ENCODE measurements at places on chromosomes 5 and 9.
A peak's percentile ranks its signal among the peaks of the same experiment; 100 is the strongest.

DNA sequence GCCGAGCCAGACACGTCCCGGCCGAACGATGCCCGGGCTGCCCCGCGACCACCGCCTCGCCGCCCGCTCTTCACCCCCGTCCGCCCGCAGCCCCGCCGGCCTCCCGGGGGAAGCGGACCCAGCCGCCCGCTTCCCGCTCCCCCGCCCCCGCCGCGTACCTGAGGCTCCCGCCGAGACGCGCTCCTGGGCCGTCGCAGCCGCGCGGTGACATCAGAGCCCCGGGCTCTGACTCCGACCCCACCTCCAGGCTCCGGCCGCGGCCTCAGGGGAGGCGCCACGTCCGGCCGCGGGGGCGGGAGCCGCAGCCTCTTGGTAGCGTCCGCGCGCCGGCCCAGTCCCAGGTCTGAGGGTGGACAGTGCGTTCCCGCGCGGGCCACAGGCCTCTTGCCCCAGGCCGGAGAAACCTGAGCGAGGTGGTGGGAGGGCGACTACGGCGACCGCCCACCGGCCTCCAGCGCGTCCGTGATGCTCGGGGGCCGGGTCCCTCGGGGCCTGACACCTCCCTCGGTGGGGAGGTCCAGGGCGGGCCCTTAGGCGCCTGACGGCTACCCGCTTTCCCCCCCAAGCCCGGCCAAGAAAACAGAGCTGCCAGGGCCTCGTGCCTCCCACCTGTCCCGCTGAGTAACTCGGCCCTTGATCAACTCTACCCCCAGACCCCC is at the start of gene SHROOM1:
TSS of gene SHROOM1 (minus strand) at position 212 of the 659 bp plus-strand sequence. CDS start 4,507 bp downstream, outside the sequence.
- peak; percentile 78 for DNase-seq

- DNase-seq: no peak
Measured at GRCh38 chr5:127997201-127997704, 86.3 kb upstream of the SLC12A2 start.

DNA sequence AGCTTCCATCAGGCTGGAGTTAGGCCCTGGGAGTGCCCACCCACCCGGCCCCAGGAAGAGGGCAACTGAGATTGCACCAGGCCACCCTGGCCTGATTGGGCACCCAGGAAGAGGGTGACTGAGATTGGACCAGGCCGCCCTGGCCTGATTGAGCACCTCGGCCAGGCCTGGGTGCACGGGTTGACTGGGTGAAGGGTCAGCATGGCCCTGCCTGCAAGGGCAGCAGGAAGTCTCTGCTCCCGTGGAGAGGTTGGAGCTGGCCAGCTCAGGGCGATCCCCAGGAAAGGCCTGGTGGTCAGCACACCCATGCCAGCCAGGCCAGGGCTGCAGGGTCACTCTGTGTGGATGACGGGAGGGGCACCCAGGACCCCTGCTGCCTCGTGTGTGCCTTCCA is 11.8 kb downstream of the ADAMTSL2 start:
- DNase-seq: no peak

GRCh38 chr5:134178096-134178419 is 1.3 kb upstream of the SKP1 start:
- DNase-seq: no peak

DNA sequence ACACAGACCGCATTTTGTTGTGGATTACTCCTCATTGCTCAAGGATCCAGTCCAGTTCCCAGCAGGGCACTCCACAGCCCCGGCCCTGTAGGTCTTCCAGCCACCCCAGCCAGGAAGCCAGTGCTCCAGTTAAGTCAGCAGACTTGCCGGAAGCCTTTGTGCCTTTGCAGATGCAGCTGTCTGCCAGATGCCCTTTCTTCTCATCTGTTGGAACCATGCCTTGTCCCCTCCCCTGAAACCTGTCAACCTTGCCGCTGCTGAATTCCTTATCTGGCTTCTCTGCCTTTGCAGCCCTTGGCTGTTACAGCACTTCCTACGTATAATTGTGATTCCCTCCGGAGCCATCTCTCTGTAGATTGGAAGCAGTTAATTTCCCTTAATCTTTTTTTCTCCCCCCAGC is 28.4 kb downstream of the PSAT1 start:
- DNase-seq: peak; percentile 40

DNA sequence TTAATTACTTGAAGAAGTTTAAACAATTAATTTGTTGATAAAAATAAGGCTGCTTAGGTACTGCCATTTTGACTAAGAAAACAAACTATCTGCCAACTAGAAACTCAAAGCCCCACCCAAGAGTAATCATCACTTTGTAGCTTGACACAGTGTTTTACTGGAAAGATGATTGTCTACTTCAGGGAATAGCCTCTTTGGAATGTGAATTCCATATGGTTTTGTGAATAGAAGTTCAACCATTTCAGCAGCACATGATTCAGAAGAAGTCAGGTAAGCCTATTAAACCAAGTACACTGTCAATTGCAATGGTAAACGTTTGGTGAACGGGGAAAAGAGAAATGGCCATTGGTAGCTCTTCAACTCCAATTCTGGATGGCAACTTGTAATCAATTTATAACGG is 55.2 kb downstream of the PLK2 start:
- no peak for DNase-seq

- peak; percentile 94 for DNase-seq
Measured at GRCh38 chr9:4662108-4662988, at the start of gene PLPP6. PLPP6 (plus strand) TSS chr9:4662294; CDS start chr9:4662376, 82 bp downstream.

- DNase-seq: no peak
Measured at GRCh38 chr5:116579144-116579543, 4.5 kb upstream of the SEMA6A start.

DNA sequence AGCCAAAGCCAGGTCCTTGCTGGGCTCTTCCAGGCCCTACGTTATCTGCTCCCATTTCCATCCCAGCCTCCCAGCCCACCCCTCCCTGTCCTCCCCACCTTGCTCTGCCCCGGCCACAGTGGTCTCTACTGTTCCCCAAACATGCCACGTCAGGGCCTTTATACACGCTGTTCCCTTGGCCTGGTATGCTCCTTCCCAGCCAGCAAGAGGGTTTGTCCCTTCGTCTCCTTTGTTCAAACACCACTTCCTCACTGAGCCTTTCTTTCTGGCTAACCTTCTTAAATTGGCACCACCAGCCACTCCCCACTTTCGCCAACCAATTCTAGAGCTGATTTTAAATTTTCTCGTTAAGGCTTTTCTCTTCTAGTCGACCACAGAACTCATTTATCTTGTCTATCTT is 9.8 kb downstream of the SH2D3C start:
- DNase-seq: no peak

DNA sequence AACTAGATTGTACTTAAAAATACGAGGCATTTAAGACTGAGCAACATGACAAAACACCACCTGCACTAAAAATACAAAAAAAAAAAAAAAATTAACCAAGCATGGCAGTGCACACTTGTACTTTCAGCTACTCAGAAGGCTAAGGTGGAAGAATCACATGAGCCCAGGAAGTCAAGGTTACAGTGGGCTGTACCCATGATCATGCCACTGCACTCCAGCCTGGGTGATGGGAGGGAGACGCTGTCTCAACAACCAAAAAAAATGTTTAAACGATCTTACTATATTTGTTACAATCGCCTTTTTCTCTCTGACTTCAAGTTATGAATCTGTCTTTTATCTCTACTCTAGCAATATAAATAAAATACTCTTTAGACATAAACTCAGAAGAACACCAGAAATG is 1454.3 kb downstream of the MAT2B start:
- DNase-seq: no peak

GRCh38 chr5:160198146-160198545 is 31.2 kb upstream of the FABP6 start:
- no peak for DNase-seq

DNA sequence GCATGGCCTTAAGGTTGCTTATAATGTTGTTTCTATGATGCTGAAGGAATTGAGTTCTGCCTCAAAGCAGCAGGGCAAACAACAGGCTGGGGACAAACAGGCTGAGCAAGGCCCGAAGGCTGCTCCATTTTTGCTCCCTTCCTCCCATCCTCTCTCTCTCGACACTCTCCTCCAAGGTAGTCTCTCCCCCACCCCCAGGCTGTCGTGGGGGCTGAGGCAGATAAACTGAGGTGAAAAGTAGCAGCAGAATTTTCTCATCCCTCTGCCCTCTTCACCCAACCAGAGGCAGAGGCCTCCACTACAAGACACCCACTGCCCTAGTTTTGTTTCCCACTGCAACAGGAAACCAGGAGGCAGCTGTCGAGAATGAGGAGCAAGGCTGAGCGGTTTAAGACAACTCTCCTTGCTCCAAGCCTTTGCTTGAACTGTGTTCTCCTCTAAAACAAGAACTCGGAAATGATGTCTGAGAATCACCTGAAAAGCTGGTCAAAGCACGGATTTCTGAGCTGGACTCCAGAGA is 13.5 kb upstream of the GNA14 start:
- no peak for DNase-seq

- no peak for DNase-seq
Measured at GRCh38 chr5:91957666-91958065, 574.5 kb upstream of the ARRDC3 start.

GRCh38 chr9:1458503-1458902 is 408.3 kb downstream of the DMRT2 start:
- DNase-seq: no peak

DNA sequence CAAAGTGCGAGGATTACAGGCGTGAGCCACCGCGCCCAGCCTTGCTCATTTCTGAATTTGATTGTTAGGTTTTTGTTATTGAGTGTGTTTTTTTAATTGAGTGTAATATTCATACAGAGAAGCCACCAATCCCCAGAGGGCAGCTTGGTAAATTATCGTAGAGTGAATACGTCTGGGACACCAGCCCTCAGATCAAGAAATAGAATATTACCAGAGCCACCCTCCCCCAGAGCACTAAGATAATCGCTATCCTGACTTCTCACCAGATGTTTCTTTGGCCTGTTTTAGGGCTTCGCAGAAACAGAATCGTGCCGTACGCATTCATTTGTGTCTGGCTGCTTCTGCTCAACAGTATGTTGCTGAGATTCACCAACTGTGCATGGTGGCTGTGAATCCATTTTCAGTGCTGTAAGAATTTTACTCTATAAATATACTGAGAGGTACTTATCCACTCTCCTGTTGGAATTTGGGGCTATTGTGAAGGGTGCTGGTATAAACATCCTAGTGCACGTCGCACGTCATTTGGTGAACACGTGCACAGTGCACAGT is 37.8 kb upstream of the RUFY1 start:
- no peak for DNase-seq

DNA sequence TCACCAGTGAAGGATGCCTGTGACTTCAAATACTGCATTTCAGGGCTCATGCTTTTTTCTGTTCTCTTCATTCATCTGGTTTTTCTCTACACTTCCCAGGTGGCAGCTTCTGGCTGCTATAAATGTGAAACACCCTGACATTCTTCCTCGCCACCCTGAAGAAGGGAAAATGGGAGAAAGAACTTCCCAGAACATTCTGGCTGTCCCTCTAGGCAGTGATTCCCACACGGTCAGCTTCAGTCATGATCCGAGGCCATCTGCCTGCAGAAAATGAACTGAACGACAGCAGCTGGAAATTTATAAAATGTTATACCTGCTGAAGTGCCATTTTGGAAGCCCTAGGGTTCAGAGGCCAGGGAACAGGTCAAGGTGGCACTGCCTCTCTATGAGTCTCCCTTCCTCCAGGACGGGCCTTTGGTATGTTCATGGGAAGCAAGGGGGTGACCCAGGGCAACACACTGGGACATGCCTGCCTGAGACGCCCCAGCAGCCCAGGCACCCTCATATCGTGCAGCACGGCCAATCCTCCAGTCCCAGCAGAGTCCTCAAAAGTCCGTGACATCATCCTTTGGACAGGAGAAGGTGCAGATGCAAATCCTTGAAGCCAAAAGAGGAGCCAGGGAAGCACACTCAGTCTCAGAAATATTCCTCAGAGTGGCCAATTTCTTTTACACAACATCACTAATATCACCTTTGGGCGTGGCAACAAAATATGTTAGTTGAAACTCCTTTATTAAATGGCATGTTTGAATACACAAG is 107.1 kb downstream of the SEMA5A start:
- no peak for DNase-seq

GRCh38 chr5:89769975-89770374 is 639.6 kb downstream of the CETN3 start:
- no peak for DNase-seq

- peak; percentile 38 for DNase-seq
Measured at GRCh38 chr9:85610074-85610860, 131.5 kb downstream of the AGTPBP1 start.

DNA sequence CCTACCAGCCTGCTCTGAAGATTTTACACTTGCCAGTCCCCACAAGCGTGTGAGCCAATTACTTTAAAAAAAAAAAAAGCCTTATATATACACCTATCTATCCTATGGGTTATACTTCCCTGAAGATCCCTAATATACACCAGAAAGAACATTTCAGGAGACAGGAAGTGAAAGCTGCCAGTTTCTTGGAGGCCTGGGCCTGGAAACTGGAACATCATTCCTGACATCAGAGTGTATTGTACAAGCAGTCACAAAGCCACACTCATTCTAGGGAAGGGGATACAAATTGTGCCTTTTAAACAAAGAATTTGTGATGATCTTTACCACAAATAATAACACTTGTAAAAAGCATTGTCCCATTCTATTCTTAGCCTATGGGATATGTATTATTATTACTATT is 98.3 kb upstream of the FBN2 start:
- DNase-seq: no peak

DNA sequence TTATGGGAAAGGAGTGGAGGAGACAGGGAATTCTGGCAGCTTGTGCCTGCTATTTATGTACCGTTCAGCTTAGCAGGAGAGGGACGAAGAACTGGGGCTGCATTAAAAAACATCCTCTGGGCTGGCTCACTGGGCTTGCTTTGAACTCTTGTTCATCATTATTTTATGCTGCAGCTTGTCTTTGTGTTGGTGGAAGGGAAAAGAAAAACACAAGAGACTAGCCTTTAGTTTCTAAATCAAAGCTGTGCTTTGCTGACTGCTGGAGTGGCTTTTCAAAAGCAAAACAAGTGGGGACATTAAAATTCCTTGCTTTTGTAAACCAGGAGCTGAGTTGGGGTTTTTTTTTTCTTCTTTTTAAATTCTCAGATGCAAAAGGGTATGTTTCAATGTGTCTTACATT is 5.9 kb upstream of the RGMB start:
- no peak for DNase-seq

- DNase-seq: no peak
Measured at GRCh38 chr9:126448865-126449577, 122.4 kb downstream of the MVB12B start.

- no peak for DNase-seq
Measured at GRCh38 chr9:742914-743589, 98.4 kb upstream of the DMRT1 start.

GRCh38 chr5:121462441-121462840 is 389.2 kb upstream of the FTMT start:
- DNase-seq: no peak

- DNase-seq: no peak
Measured at GRCh38 chr9:15909297-15909696, 356.5 kb downstream of the CCDC171 start.

GRCh38 chr9:14298601-14299022 is 15.3 kb downstream of the NFIB start:
- DNase-seq: no peak
